ENCODE measurements at places on chromosomes 4 and X. TPM values are rescaled to one million over a fixed set of nuclear protein-coding genes. Genes with fewer than 3 reads are reported as not detected.
A peak's percentile ranks its signal among the peaks of the same experiment; 100 is the strongest.

The TSPAN5 gene
- total RNA-seq = 17.4 TPM

The DAPP1 gene
- total RNA-seq = 21.3 TPM

The CT45A5 gene
- total RNA-seq = not detected

- DNase-seq = no peak
These were observed 101.8 kb downstream of the ARAP2 start for GRCh38 chr4:36142504-36142903.

DNA sequence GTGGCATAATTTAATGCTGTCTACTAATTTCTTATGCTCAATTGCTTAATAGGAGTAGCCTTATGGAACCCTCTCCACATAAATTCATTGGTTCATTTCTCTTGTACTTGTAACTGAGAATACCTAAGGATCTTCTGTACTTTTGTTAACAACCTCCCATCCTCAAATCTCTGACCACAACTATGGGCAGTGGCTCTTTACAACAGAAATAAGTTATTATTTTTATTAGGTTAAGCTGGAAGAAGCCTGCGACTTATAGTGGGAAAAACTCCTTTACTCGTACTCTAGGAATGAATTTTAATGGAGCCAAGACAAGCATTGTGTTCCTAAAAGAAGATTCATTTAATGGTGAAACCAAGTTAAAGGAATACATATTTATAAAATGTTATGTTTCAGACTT, 337.1 kb upstream of the CTSO start:
- no peak for DNase-seq

DNA sequence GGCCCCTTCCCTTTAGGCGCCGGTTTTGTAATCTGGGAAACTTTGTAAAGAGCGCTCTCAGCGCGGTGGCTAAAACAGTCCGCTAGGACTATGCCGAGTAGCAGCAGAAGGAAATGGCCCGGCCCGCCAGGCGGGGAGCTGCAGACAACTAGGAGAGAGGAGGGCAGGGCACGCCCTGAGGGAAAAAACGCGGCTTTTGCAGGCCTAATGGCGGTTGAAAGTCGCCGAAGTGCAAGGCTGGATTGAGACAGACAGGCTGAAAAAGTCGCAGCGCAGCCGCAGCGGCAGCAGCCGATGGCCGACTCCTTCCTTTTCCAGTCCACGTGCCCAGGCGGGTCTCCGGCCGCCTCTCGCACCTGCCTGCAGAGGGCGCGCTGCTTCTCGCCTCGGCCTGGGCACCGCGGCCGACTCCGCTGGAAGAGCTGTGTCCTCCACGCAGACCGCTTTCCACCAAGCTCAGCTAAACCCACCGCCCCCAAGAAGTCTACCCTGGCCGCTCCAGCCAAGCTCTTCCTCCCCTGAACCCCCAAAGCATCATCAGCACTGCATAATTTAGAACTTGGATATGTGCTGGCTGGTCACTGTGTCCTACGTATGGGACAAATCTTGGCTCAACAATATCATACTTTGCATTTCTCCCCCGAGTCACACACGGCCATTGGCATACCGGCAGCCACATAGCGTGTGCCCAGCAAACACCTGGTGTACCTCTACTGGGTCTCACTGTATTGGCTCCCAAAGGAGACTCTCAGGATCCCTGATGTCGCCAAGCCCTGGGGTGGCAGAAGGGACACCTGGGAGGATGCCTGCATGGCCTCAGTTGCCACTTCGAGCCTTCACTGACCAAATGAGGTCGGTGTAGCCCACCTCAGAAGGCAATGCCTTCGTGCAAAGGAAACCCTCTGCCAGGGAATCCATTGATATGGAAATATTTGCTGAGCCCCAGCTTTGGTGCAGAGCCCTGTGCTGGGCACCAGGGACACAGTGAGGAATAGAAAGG, 14.5 kb downstream of the SLC25A5 start:
- DNase-seq = peak; percentile 64

GRCh38 chr4:85555206-85555605, 80.3 kb downstream of the ARHGAP24 start:
- DNase-seq = no peak
